ENCODE measurements at places on chromosomes 7 and 10.

- no peak for DNase-seq
Observed at GRCh38 chr10:75243426-75243825, 7.7 kb upstream of the COMTD1 start.

DNA sequence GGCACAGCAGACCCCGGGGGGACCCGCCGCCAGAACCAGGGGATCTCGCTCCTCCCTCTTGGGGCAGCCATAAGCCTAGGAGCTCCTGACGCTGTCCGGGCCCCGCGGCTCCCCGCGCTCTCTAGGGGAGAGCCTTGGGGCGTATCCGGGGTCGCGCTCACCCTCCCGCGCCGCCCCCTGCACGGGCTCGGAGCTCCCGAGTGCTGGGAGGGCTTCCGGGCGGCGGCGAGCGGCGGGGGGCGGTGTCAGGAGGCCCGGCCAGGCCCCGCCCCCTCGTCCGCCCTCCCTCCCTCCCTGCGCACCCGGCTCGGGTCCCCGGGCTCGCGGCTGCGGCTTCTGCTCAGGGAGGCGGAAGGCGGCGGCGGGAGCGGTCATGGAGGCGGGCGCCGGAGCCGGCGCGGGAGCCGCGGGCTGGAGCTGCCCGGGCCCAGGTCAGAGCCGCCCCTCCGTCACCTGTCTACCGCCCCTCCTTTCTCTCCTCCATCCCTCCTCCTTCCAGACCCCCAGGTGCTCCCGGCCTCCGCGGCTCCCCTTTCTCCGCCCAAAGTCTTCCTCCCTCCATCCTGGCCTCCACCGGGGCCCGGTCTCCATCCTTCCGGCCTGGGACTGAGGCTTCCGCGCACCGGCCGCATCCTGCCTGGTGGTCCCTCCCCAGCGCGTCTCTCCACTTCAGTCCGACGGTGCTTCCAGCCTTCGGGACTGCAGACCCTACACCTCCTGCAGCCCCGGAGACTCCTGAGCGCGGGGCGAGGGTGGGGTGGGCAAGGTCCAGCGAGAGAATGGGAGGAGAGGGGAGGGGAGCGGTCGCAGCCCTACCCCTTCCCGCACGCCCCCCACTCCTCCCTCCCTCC, at the start of gene CCDC136:
CCDC136 (plus strand) TSS at position 848 of the 851 bp plus-strand sequence. CDS start 444 bp downstream, outside the sequence.
- peak; percentile 46 for DNase-seq

DNA sequence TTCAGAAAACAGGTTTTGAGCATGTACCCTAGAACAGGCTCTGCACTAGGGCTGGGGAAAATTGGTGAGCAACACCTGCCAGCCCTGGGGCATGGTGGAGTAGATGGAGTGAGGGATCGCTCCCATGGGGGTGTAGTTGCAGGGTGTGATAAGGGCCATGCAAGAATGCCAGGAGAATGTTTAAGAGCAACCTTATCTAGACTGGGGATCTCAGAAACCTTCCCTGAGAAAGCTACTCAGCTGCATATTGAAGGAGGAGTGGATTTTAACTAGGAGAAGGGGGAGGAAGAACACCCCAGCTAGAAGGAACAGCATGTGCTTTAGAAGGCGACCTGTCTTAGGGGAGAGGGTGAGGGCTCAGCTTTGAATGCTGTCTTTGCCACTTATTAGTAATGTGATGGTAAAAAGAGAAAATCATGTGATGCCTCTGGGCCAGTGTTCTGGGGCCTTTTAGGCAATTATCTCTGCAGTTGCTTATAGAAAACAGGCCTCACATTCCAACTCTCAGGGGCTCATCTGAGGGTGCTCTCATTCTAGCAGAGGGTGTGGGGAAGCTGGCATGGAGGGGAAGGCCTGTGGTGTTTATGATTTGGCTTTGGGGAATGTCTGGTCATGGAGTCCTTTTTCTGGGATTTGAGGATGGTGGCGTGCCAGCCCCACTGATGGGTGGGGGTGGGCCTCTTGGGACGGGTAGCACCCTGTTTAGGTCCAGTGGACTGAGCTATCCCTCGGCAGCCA, 225.4 kb downstream of the BMPER start:
- no peak for DNase-seq

DNA sequence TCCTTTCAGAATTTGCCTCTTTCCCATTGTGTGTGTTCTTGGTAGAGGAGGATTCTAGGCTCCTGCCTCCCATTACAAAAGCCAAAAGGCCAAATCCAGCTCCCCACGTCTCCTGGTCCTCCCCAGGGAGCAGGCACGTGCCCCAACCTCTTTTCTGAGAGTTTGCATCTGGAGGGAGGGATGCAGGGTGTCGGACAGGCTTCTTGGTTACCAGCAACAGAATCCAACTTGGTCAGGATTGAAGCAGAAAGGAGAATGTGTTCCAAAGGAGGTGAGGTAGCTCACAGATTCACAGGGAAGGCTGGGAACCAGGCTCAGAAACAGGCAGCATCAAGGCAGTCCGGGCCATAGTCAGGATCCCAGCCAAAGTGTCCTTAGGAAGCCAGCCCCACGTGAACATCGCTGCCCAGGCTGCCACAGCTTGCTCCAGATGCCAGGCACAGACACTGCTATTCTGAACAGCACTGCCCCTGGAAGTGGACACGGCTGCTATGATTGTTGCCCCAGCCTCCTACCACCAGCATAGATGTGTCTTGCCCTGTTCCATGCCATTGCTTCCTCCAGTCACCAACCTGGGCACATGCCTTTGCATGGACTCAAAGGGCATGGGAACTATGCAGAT, 264.2 kb upstream of the ZMIZ1 start:
- DNase-seq, result no peak

- no peak for DNase-seq
Observed at GRCh38 chr7:151011097-151011409, 13.2 kb downstream of the ATG9B start.

GRCh38 chr10:6953271-6953801, 373.3 kb upstream of the PRKCQ start:
- no peak for DNase-seq

- no peak for DNase-seq
Observed at GRCh38 chr10:34861293-34862021, 46.4 kb upstream of the PARD3 start.

DNA sequence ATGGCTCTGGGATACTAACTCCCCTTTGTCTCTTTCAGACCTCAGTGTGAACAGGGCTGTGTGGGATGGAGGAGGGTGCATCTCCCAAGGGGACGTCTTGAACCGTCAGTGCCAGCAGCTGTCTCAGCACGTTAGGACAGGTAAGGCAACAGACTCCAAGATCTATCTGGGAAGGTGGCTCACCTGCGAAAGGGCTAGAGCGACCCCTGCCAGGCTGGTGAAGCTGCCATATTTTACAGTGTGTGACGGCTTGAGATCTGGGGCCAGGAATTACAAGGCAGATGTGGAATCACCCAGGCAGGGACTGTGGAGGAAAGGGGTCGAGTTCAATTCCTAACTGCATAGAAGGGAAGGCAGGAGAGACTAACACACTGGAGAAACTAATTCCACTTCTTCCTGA, 11.2 kb downstream of the MUC17 start:
- no peak for DNase-seq

DNA sequence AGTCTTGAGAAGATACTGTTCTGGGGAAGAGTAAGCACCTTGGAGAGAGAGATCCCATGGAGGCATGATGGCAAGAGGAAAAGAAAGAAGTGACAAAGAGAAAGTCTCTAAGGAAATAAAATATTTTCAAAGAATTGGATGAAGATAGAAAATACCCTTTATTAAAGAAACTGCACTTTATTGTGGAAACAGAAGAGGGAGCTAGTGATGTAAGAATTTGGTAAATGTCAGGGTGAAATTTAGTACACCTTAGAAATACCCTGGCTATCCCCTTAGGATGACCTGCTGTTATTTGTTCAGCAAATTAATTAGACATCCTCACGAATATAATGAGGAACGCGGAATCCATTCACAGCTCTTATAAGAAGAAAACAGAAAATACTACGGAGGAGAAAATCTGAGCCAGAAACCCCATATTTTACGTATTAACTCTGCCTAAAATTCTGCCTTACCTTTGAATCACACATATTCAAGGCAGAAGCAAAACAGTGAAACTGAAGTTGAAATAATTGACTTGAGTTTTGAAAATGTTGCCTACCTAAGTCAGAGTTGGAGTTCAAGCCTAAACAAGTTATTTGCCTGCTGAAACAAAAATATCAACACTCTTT, 90.7 kb downstream of the TFPI2 start:
- DNase-seq, result no peak

GRCh38 chr10:98489561-98490481, 43.1 kb upstream of the HPS1 start:
- DNase-seq, result no peak

- DNase-seq, result no peak
Observed at GRCh38 chr7:83806538-83806937, 157.6 kb upstream of the SEMA3E start.

DNA sequence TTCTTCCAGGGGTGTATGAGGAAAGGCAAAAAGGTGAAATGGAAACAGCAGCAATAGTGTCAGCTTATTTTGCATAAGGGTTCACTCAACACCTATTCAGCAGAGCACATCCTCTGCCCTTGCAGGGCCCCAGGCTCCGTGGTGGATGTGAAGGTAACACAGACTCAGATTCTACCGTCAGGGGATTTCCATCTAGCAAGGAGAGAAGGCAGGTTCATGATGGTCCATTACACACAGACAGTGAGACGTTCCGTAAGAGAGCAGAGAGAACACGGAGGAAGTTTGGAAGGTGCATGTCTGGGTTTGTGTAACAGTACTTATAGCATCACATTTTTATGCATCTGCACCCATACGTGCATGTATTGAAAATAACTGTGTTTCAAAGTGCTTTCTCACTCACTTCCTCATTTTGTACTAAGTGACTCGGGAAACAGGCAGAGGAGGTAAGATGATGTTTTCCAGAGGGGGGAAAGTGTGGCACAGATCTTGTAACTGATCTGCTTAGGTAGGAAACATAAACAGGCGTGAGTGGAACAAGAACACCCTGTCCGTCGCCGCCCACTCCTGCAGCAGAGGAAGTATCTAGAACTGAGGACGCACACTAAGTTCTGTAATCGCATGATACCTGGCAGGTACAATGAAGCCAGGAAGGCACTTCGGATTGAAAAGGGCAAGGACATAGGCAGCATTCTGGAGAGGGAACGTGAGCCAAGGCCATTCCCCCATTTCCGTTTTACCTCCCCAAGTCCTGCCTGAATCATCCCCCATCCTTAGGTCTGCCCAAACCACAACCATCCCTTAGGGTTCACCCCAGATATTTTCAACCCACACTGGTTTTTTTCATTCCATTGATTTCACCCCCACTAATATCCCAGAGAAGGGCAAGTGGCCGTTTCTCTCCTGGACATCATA, 1.0 kb upstream of the ENO4 start:
- no peak for DNase-seq

DNA sequence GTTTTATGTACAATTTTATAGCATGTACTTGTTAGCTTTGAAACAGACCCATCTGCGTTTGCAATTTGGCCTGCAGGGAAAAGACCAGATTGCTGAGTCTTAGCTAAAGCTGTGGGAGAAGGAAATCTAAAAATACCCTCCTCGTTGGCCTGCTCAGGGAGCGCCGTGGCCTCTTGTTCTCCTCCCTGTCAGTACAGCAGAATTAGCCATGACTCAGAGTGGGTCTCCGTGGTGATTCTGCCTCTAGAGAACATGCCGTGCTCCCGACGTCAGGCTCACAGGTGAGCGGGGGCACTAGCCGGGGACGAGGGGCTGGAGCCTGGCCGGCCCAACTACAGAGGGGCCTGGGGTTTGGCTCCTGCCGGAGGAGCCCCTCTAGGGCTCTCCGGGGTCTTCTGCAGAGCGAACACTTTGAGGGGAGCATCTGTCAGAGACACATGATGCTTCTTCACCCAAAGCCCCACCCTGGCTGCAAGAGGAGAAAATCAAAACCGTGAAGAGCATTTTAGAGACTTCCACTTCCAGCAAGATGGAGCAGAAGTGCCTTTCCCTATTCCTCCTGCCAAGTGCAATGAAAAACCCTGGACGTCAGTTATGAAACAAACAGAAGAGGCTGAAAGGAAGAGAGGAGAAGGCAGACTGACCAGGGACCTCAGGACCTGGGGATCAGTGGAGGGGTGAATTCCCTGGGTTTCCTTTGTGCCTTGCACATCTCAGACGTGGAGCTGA, 98.9 kb downstream of the LHPP start:
- DNase-seq, result no peak

DNA sequence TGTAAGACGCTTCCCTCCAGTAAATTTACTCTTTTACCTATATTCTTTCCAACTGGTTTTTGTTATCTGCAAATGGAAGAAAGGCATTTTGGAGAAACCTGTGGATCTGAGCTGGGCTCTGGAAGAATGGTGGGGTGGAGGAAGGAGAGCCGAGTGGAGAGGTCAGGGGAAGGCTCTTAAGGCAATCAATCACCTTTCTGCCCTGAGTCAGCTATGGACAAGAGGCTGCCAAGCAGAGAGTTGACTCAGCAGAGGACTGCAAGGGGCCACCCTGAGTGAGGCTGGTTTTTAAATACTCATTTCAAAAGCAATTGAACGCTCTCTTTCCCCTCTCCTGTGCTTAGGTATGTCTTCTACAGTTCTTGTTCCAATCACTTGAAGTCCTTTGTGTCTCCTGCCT, 81.8 kb downstream of the SPAG6 start:
- DNase-seq, result no peak

DNA sequence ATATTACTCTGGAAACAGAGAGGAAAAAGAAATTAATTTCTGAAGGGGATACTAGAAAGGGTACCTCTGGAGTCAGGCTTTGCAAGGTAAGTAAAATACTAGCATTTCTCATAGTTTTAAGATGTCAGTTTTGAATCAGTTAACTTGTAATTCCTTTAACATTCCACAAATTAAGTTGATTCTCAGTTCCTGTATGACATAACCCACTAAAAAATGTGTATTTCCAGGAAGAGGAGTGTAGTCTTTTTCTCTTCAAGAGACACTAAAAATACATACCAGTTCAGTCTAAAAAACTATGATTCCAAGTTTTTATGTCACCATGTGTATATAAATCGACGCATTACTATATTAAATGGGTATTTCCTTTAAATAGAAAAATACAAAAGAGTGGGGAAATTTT, 113.2 kb downstream of the CDK6 start:
- no peak for DNase-seq

DNA sequence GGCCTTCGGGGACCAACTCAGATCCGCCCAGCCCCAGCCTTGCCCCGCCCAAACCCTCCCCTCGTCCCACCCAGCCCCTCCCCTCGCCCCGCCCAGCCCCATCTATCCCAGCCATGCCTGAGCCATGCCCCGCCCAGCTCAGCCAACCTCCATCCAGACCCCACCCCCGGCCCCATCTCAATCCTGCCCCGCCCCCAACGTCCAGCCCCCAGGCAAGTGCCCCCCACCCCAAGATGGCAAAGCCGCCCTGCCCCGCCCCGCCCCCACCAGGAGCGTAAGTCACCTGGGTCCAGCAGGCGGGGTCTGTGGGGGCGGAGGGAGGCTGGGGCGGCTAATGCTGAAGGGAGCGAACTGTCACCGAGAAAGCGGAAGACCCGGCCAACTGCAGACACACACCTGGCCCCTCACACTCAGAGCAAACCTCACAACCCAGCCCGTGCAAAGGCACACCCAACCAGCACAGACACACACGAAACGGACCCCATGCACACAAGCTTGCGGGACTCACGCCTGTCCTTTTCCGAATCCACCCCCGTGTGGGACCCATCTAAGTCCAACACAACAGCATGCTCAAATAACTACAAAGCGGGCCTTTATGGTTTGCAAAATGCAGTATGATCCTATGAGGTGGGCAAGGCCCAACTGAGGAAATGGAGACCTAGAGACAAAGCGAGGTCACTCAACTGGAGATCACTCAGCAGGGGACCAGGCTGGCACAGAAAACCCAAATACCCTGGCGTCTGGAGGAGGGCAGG, 11.5 kb upstream of the OGA start:
- DNase-seq, result no peak

- no peak for DNase-seq
Observed at GRCh38 chr7:77918676-77919075, 120.1 kb downstream of the PHTF2 start.
